ENCODE measurements at places on chromosomes 11 and 22. TPM values are rescaled to one million over a fixed set of nuclear protein-coding genes. Genes with fewer than 3 reads are reported as not detected.

UBQLN3 gene
- not detected for total RNA-seq

- no peak for DNase-seq
Observed at GRCh38 chr11:131893988-131894387, 523.6 kb downstream of the NTM start.

MMP12 gene
- not detected for total RNA-seq

DNA sequence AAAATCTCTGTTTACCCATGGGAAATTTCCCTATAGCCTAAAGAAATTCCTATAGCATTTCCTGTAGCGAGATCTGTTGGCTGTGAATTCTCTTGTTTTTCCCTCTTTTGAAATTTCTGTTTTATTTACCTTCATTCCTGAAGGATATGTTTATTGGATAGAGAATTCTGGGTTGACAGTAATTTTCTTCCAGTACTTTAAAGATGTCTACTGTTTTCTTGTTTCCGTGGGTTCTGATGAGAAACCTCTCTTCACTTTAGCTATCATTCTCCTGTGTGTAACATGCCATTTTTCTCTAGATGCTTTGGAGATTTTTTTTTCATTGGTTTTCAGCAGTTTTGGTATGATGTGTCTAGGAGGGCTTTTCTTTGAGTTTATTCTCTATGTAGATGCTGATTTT, 77.5 kb upstream of the SORL1-AS1 start:
- DNase-seq = no peak
